Tibial nerve (tissue), 4 donors: ENCODE measurements at places on chromosomes 1 and 21. TPM values are rescaled to one million over a fixed set of nuclear protein-coding genes. Genes with fewer than 3 reads are reported as not detected.

DNA sequence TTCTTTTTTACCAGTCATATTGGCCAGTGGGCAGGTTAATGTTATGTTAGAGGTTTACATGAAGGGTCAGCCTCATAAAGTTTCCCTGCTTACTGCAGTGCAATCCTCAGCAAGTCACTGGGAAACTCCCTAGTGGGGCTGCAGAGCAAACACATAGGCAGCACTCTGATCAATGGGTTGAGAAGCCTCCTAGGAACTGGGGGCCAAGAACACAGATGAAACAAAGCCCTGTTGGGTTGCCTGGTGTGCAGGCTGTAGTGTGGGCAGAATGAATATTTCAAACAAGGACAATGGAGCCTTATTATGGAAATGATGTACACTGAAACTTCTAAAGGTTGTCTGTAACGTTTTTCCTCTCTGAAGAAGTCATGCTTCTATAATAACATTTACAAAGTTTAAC lies 431.6 kb upstream of the PTBP2 start:
- no peak overlapping the region for H3K27ac ChIP-seq
- no peak overlapping the region for H3K4me3 ChIP-seq

DNA sequence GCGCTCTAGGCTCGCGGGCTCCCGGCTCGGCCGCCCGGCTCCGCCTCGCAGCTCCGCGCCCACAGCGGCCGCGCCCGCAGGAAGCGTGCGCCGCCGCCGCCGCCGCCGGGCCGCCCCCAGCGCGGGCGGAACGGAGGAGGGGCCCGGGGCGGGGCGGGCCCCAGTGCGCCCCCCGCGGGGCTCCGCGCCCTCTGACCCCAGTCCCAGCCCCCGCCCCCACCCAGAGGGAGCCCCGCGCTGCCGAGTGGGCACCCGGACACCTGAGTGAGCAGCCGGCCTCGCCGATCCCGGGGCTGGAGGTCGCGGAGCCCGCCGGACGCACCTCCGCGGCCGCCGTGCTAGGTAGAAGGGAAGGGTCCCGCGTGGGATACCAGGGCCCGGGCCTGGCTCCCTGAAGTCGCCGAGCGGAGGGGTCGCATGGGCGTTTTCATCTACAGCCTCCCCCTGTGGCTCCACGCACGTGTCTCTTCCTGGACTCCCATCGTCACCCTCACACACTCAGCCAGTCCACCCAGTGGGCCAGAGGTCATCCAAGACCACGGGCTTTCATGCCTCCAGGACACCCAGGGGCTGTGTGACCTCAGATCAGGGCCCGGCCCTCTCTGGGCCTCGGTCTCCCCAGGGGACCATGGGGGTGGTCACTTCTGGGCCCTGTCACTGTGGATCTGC lies at the start of gene SDC3:
Gene SDC3, minus strand, starts transcription at position 63 of the 669 bp plus-strand sequence. CDS start 172 bp downstream, outside the sequence.
- H3K27ac ChIP-seq, result peak within 1 kb of the TSS; percentile 65
- H3K27me3 ChIP-seq, result no peaks in the 10 kb centered on the region
- no peaks in the 10 kb centered on the region for H3K36me3 ChIP-seq
- peak within 1 kb of the TSS; percentile 68 for H3K4me3 ChIP-seq

- H3K27me3 ChIP-seq, result peaks cover 25% of the 10 kb centered on the region
- peak overlapping the region; percentile 54 for H3K4me3 ChIP-seq
- DNase-seq, result no peak
- H3K27ac ChIP-seq, result peak overlapping the region; percentile 49
Measured at GRCh38 chr1:31760471-31761470, 3.4 kb downstream of the ADGRB2 start.

GRCh38 chr1:40064797-40065499 lies 24.4 kb downstream of the CAP1 start:
- no peak for DNase-seq
- no peaks in the 10 kb centered on the region for H3K27me3 ChIP-seq
- H3K36me3 ChIP-seq, result peaks cover 3% of the 10 kb centered on the region
- H3K27ac ChIP-seq, result peak overlapping the region; percentile 48
- H3K4me1 ChIP-seq, result no peaks in the 10 kb centered on the region

DNA sequence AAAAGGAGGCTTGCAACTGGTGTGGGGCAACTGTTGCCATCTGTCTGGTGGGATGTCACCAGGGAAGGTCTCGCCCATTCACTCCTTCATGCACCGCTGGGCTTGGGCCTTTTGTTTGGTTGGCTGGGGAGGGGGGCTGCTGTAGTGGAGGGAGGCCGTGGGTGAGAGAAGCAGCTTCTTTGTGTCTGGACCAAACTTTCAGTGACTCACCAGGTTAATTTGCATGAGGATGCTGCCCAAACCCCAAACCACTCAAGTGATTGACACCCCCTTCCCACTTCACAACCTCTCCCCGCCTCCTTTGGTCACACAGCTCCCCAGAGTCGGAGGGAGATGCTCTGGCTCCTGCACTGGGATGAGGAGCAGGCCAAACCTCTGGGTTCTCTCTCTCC lies 19.7 kb downstream of the BTG2 start:
- H3K27me3 ChIP-seq, result no peaks in the 10 kb centered on the region
- no peaks in the 10 kb centered on the region for H3K36me3 ChIP-seq
- peak overlapping the region; percentile 96 for H3K27ac ChIP-seq
- no peak for DNase-seq
- no peaks in the 10 kb centered on the region for H3K4me1 ChIP-seq

DNA sequence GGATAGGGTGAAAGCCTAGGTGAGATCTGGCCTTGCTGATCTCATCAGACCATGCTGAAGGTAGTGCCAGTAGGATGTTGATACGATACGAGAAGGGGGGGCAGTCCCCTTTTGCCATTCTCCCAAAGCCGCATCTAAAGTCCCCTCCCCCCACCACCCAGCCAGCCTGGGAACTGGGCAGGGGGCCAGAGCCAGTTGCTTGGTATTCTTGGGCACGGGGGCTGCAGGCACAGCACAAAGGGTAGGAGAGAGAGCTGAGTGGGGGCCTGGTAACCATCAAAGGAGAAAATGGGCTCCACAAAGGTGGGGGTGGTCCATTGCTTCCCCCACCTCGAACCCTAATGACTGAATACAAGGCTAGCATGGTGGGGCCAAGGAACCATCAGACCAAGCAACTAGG lies 5.4 kb downstream of the PEA15 start:
- H3K27me3 ChIP-seq, result no peaks in the 10 kb centered on the region
- peaks cover 27% of the 10 kb centered on the region for H3K4me1 ChIP-seq
- H3K27ac ChIP-seq, result peak overlapping the region; percentile 25
- DNase-seq, result no peak
- no peak overlapping the region for H3K4me3 ChIP-seq
- H3K36me3 ChIP-seq, result no peaks in the 10 kb centered on the region

DNA sequence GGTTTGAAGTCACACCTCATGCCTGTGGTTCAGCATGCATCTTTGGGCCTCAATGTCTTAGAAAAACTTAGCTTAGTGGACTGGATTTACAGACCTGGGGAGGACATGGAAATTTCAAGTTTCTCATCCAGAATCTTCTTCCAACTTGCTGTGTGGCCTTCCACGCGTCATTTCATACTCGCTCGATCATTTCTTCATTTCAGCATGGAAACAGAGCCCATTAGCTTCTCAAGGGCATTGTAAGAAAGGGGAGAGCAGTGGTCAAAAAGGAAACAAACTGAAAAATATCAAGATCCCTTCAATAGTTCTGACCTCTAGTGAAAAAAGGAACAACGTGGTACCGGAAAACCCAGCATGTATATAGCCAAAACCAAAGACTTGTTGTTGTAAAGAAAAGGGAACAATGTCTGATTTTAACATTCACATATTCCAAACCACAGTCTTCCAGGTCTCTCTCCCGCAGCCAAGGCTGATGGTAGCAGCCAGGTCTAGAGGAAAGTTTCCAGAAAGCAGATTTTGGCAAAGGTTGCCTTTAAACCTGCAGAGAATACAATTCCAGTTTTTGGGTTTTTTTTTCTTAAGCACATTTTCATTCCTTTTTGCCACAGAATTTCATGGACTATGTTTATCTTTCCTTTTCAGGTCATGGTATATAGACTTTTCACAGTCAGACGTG lies 97.0 kb upstream of the CDC42BPA start:
- H3K27ac ChIP-seq, result no peak overlapping the region
- DNase-seq, result no peak
- H3K4me1 ChIP-seq, result peaks cover 15% of the 10 kb centered on the region
- no peaks in the 10 kb centered on the region for H3K27me3 ChIP-seq
- no peak overlapping the region for H3K4me3 ChIP-seq

DNA sequence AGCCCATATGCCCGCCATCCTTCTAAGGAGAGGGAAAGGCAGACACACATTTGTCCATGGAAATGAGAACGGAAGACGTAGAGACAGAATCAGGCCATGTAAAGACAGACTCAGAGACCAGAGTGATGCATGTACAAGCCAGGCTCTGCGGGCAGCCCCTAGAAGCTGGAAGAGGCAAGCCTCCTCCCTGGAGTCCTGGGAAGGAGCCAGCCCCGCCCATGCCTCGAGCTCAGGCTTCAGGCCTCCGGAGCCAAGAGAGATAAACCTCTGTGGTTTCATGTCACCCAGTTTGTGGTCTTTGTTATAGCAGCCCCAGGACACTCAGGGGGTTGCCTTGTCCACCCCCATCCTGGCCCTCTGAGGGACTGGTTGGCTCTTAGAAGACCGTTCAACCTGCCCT lies 11.6 kb downstream of the PDE9A start:
- H3K36me3 ChIP-seq, result no peaks in the 10 kb centered on the region
- no peaks in the 10 kb centered on the region for H3K27me3 ChIP-seq

DNA sequence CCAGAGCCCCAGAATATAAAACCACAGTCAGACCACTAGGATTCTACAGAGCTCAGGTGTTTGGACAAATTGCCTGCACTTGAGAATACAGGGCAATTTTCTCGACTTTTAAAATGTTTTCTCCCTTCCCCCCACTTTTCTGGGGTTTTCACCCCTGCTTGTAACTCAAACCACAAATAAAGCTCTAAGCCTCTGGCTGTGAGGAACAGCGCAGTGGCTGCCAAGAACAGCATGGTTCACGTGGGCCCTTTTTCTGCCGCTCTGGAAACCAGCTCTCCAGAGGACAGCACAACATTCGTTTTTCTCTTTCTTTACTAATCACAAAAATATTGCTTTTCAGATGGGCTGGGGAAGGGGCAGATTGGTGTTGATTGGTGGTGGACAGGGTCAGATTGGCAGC lies 102.2 kb upstream of the JUN start:
- no peaks in the 10 kb centered on the region for H3K27me3 ChIP-seq
- no peak overlapping the region for H3K4me3 ChIP-seq
- peaks cover 46% of the 10 kb centered on the region for H3K4me1 ChIP-seq
- H3K27ac ChIP-seq, result peak overlapping the region; percentile 59

DNA sequence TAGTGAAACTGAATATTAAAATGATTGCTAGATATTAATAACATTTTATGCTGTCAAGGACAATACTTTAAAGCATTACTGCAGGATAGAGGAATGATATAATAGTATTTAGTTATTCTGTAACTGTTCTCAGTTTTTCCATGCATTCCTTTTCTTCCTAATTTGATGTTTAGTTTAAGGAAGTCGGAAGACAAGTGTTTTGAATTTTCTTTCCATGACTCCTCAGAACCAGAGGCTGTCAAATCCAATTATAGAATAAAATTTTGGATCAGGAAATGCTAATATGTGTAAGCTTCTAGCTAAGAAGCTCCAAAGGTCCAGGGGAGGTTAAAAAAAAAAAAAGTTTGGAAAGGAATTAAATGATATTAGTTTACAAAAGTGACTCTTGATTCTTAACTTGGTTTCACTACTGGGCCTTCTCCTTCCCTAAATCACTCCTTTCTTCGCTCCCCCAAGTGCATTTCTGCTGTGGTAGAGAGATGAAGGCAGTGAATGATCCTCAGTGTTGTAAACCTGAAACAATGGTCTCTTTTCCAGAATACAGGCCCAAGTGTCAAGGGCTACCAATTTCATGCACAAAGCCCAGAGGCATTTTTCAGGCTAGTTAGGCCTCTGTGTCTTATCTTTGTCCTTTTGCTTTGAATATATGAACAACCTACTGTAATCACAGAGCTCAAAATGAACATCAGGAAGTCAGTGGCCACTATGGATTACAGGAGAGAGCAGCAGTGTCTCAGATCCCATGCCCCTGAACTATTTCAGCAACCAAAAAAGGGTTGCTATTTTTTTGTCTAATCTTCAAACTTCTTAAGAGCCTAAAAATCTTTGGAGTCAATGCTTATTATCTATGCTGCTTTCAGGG lies 6.2 kb downstream of the ADSS2 start:
- H3K27me3 ChIP-seq, result no peaks in the 10 kb centered on the region
- H3K27ac ChIP-seq, result no peak overlapping the region
- H3K4me1 ChIP-seq, result peaks cover 32% of the 10 kb centered on the region
- no peak for DNase-seq
- no peaks in the 10 kb centered on the region for H3K36me3 ChIP-seq
- no peak overlapping the region for H3K4me3 ChIP-seq

- no peak for DNase-seq
- no peaks in the 10 kb centered on the region for H3K36me3 ChIP-seq
- no peaks in the 10 kb centered on the region for H3K27me3 ChIP-seq
- peak overlapping the region; percentile 93 for H3K4me3 ChIP-seq
- H3K27ac ChIP-seq, result peak overlapping the region; percentile 91
Measured at GRCh38 chr1:205210756-205211168, 740 bp downstream of the DSTYK start.

- H3K27me3 ChIP-seq, result no peaks in the 10 kb centered on the region
- no peak overlapping the region for H3K27ac ChIP-seq
- no peak overlapping the region for H3K4me3 ChIP-seq
Measured at GRCh38 chr1:26016953-26017545, 4.5 kb upstream of the EXTL1 start.

DNA sequence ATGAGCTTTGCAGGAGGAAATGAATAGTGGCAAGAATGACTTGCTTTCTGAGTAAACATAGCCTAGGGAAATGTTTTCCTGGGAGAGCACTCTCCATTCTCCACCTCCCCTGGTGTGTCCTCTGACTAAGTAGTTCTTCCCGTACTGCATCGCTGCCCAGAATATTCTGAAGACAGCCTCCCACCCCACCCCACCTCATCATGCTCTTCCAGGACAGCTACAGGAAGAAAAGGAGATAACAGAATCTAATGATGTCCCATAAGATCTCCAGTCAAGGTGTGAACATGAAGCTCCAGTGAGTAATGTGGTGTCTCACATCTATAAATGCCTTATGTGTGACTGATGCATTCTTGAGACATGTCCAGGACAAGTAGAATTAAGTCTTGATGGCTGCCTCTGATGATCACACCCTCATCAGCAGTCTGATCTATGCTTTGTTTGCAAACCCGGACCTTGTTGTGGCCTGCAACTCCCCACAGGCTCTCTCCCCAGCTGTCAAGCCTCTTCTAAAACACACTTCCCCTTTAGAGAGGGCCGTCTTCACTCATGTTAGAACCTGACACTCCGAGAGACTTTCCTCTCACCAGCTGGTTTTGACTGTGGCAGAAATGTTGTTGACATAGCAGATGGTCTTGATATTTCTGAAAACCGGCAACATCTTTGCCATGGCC lies 183.0 kb downstream of the CYYR1 start:
- H3K4me1 ChIP-seq, result no peaks in the 10 kb centered on the region
- no peaks in the 10 kb centered on the region for H3K27me3 ChIP-seq
- H3K4me3 ChIP-seq, result no peak overlapping the region
- no peak for DNase-seq
- H3K36me3 ChIP-seq, result no peaks in the 10 kb centered on the region
- no peak overlapping the region for H3K27ac ChIP-seq

The ZBTB18 gene
- total RNA-seq, result 8.4 TPM

The KCNK1 gene
- total RNA-seq, result 6.5 TPM

The WDR64 gene
- not detected for total RNA-seq

The CELA2A gene
- total RNA-seq, result 9.3 TPM

The KRTCAP2 gene
- 167 TPM for total RNA-seq

The ST6GALNAC3 gene
- 5.9 TPM for total RNA-seq

The RGS8 gene
- total RNA-seq, result not detected
